Right lung (tissue), 10 donors: ENCODE measurements at places on chromosomes 13 and 19. TPM values are rescaled to one million over a fixed set of nuclear protein-coding genes. Genes with fewer than 3 reads are reported as not detected.

DNA sequence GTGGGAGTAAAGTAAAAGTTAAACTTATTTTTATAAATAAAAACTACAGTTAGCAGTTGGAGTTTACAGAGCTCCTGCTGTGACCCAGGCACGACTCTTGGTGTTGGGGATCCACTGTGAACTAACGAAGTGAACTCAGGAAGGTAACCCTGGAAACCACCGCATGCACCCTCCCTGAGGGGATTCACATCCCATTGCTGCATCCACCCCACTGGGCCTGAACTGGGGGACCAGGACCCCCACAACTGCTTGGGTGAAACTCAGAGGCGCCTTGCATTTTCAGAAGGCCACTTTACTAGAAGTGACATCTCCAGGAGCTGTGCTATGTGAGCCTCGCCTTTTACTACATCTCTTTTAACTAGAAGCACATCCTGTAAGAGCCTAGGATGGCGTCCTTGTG is 166.4 kb downstream of the TEX29 start:
- no peak for DNase-seq

GRCh38 chr19:48398375-48399235 is 5.1 kb downstream of the GRIN2D start:
- no peak for DNase-seq

- DNase-seq = no peak
Measured at GRCh38 chr13:52446265-52446664, 4.2 kb downstream of the VPS36 start.

GRCh38 chr13:106310291-106310865 is 225.1 kb downstream of the EFNB2 start:
- DNase-seq = no peak

DNA sequence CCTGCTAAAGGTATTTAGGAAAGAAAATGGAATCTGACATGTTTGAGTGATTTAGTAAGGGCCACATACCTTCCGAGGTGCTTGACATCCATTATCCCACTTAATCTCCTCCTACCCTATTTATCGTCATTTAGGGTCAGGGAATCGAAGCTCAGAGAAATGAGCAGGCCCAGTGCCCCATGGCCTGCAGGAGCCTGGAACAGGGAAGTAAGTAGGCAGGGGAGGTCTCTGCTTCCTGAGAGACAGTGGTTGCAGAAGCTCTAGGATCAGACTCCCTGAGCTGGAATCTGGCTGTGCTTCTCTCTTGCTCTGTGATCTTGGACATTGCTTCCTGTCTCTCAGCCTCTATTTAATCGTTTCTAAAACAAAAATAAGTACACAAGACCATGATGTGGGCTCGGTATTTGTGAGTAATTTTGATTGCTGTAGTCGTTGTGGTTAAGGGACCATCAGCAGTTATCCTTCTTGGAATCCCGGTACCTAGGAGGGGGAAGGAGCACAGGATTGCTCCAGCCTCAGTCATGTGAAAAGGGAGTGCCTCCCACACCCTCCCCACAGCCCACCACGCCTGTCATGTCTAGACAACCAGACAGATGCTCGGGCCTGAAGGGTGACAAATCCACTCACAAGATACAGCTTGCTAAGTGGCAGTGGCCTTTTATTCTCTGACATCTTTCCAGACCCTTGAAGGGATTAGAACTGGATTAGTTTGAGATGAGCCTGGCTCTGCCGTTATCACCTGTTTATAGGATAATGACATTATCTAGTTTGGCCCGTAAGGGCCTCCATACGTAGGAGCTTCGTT is 169.2 kb upstream of the TSHZ3 start:
- no peak for DNase-seq

- DNase-seq = no peak
Measured at GRCh38 chr13:74205313-74205690, 71.1 kb upstream of the KLF12 start.

The F2RL3 gene
- 0.61 TPM for polyA plus RNA-seq

The S1PR4 gene
- 1.5 TPM for polyA plus RNA-seq

DNA sequence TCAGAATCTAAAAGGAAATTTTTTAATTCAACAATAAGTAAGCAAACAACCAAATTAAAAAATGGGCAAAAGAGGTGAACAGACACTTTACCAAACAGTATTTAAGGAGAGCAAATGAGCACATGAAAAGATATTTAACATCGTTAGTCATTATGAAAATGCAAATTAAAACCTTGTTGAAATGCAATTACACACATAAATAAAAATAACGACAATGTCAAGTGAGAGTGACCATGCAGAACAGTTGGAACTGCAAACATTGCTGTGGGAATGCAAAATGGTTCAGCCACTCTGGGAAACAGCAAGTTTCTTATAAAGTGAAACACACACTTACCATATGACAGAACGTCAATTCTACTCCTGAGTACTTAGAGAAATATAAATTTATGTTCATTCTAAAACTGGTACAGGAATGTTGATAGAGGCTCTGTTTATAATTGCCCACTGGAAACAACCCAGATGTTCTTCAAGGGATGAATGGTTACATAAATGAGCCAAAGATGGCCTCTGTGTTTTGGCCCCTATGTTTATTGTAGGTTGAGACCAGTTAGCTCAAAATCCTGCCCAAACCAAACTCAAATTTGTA is 678.1 kb downstream of the UQCRFS1 start:
- no peak for DNase-seq

- DNase-seq = no peak
Measured at GRCh38 chr13:97505017-97505416, 71.0 kb downstream of the RAP2A start.

- no peak for DNase-seq
Measured at GRCh38 chr19:3465552-3465951, 14.8 kb downstream of the SMIM24 start.
